ENCODE measurements at places on chromosomes 4 and X.

DNA sequence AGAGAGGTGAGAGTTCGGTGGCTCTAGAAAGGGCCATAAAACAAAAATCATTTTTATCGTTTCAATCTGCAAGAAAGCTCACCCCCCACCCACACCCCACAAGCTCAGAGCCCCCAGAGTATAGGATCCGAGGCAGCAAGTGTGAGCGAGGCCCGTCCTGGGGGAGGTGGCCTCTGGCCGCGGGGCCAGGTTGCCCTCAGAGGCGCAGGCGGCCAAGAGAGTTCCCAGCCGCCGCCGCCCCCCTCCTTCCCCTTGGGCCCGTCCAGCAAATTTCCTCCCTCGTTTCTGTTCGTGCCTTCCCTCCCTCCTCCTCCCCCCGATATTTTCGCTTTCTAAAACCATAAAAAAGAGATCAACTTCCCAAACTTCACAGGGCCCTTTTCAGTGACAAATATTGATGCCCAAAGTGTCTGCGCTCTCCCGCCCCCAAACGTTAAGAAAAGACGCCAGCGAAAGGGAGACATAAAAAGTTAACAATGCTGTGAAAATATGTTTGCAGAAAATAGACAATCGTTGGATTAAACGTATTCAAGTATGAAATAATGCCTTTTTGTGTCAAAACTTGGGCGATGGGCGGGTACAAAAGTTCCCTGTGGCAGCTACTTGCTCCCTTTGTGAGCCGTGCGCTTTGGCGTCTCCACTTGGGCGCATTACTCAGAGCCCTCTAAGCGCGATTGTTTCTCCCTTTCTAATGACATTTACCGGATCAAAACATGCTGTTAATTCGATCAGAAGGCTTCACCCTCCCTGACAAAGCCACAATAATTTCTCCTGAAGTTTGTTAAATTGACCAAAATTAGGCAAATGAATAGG lies 1.1 kb upstream of the HELT start:
- no peak for DNase-seq

GRCh38 chr4:2619459-2619858 lies 83.0 kb downstream of the FAM193A start:
- no peak for DNase-seq

- DNase-seq, result no peak
These were observed 299.0 kb downstream of the RAPGEF2 start for GRCh38 chr4:159401791-159402380.

DNA sequence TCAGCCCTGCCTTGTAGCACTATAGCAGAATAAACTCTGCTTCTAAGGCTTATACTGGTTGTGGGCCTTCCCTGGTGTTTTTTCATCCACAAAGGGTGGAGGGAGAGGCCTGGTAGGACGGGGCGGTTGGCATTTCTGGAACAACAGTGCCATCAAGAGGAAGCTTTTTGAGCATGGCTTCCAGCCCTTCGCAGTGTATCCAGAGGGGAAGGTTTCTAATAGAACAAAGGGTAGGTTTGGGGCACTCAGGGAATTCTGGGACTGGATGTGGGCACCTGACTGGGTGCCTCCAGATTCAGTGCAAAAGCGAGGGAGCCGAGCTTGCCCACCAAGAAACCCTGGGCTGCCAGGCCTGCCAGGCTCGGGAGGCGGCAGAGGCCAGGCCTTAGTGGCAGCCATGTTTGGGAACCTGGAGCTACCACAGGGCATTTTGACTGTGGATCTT lies 229.6 kb upstream of the AGTR2 start:
- peak; percentile 89 for DNase-seq

GRCh38 chrX:109862433-109862832 lies 129.4 kb upstream of the ACSL4 start:
- no peak for DNase-seq

DNA sequence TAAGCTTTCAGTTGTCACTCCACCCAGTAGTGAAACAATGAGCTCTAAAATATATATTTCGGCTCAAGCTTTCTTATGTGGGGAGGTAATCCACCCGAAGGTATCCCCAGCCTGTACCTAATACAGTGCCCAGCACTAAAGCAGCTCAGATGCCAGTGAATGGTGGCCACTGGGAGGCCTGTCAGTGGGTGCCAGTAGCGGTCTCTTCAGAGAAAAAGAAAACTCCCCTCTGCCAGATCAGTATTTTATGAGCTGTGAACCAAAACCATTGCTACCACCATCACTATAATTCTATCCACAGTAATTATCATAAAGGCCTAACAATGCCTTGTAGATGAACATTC lies 835 bp upstream of the NFKB1 start:
- DNase-seq, result peak; percentile 51

DNA sequence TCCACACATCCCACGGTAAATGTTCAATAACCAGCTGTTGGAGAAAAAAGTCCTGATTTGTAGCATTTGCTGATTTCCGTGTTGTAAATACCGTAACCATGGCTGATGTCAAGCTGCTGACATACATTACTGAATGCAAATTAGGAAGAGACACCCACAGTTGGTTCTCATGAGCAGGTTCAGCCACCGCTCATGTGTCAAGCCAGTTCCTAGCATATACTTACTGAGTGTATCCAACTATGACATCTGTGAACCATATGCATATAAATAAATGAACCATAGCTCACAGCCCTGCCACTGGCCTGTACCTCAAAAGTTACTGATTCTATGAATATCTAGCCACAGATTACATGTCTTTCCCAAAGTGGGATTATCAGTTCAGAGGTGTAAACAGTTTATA lies 29.5 kb downstream of the FHDC1 start:
- DNase-seq, result no peak

Data from suppressor macrophage (primary cell).